ENCODE measurements at places on chromosomes 3 and 15.

GRCh38 chr3:16496008-16496407 is 17.5 kb downstream of the RFTN1 start:
- H3K36me3 ChIP-seq: no peaks in the 10 kb centered on the region
- H3K27ac ChIP-seq: no peak overlapping the region
- H3K4me3 ChIP-seq: no peak overlapping the region
- peaks cover 9% of the 10 kb centered on the region for H3K4me1 ChIP-seq
- no peaks in the 10 kb centered on the region for H3K27me3 ChIP-seq

DNA sequence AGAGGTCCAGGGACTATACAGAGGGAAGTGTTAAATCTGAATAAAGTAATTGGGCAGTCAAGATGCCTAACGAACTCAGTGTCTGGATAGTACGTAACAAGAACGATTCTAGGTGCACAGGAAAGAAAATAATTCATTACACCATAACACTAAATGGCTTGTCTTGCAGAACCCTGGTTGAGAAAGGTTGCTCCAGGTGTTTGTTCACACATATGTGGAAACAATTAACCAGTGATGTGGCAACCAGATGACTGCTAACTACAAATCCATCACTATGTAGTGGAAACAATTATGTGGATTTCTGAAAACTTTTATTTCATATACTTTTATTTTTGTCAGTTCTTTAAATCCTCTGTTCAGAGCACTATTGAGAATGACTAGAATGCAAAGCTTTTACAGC is 10.4 kb upstream of the HDC start:
- DNase-seq: no peak
- H3K4me1 ChIP-seq: no peaks in the 10 kb centered on the region
- no peaks in the 10 kb centered on the region for H3K36me3 ChIP-seq
- no peak overlapping the region for H3K27ac ChIP-seq

DNA sequence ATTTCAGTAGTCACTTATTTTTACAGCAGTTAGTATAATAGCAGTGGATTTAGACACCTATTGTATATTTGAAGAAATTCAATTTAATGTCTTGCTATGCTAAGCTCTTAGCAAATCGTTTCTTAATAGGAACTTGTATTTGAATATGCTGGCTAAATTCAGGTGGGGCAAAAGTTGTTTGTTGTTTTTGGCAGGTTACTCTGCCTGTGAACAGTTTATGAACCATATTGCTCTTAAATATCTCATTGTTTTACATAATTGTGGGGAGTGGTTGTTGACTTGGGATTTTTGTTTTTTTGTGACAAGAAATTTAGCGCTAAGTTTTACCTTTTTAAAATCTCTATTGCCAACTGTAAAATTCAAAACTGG is 43.4 kb downstream of the NR2C2 start:
- no peak overlapping the region for H3K4me3 ChIP-seq
- H3K27me3 ChIP-seq: no peaks in the 10 kb centered on the region
- H3K4me1 ChIP-seq: peaks cover 7% of the 10 kb centered on the region
- H3K27ac ChIP-seq: no peak overlapping the region

- DNase-seq: no peak
- no peak overlapping the region for H3K4me3 ChIP-seq
- no peak overlapping the region for H3K27ac ChIP-seq
These were observed 55.9 kb upstream of the RARB start for GRCh38 chr3:25372167-25372566.

Measured in hepatocyte (in vitro differentiated cells).